Left lobe of liver (tissue), 2 donors: ENCODE measurements at places on chromosomes 3 and 15. TPM values are rescaled to one million over a fixed set of nuclear protein-coding genes. Genes with fewer than 3 reads are reported as not detected.

ANKUB1 gene
- not detected for total RNA-seq

ZNF80 gene
- not detected for total RNA-seq

CP gene
- total RNA-seq, result 1,073 TPM

CAMK2N2 gene
- 0.43 TPM for total RNA-seq

TMC3 gene
- not detected for total RNA-seq

ZCWPW2 gene
- 0.30 TPM for total RNA-seq

TM4SF4 gene
- 220 TPM for total RNA-seq

SCAANT1 gene
- not detected for total RNA-seq

GPX1 gene
- 272 TPM for total RNA-seq

DNAJB11 gene
- total RNA-seq, result 35.3 TPM

ACSBG1 gene
- not detected for total RNA-seq

CHRD gene
- 88.3 TPM for total RNA-seq

CCR3 gene
- not detected for total RNA-seq

IGF2BP2 gene
- 1.2 TPM for total RNA-seq

ZMYND10 gene
- 1.7 TPM for total RNA-seq

C3orf80 gene
- total RNA-seq, result 0.10 TPM

CCR5 gene
- 0.08 TPM for total RNA-seq

NR1I2 gene
- 206 TPM for total RNA-seq

TPRG1 gene
- 33.3 TPM for total RNA-seq

SLC22A14 gene
- total RNA-seq, result not detected

SNX33 gene
- 12.7 TPM for total RNA-seq

CPNE9 gene
- total RNA-seq, result not detected

PRTG gene
- 0.23 TPM for total RNA-seq

SLC28A2 gene
- 0.15 TPM for total RNA-seq

DGKG gene
- total RNA-seq, result 1.4 TPM

DAZL gene
- total RNA-seq, result not detected

NOX5 gene
- 0.13 TPM for total RNA-seq

RPUSD3 gene
- total RNA-seq, result 21.1 TPM

POPDC2 gene
- total RNA-seq, result 0.65 TPM

HHLA2 gene
- total RNA-seq, result not detected

MITF gene
- total RNA-seq, result 4.3 TPM

TP63 gene
- total RNA-seq, result 0.05 TPM

RFC4 gene
- 7.1 TPM for total RNA-seq

MESP1 gene
- total RNA-seq, result 3.1 TPM

COL8A1 gene
- 0.75 TPM for total RNA-seq

HDDC3 gene
- 9.0 TPM for total RNA-seq

EIF4E3 gene
- 7.6 TPM for total RNA-seq

NANOGP8 gene
- total RNA-seq, result 0.45 TPM

SCG5 gene
- total RNA-seq, result 16.5 TPM

RTP3 gene
- total RNA-seq, result 28.6 TPM

CAV3 gene
- not detected for total RNA-seq

ZNF621 gene
- 8.1 TPM for total RNA-seq

TCTA gene
- total RNA-seq, result 23.4 TPM

GASK1A gene
- total RNA-seq, result 19.9 TPM

SAMMSON gene
- total RNA-seq, result not detected

MORF4L1 gene
- total RNA-seq, result 96.5 TPM
